Stimulated activated CD4-positive, alpha-beta T cell treated with anti-CD3 and anti-CD28 coated beads, TNF-alpha, amount 100 ng/mL, for 48 hours (primary cell): ENCODE measurements at places on chromosomes 12 and 14.

DNA sequence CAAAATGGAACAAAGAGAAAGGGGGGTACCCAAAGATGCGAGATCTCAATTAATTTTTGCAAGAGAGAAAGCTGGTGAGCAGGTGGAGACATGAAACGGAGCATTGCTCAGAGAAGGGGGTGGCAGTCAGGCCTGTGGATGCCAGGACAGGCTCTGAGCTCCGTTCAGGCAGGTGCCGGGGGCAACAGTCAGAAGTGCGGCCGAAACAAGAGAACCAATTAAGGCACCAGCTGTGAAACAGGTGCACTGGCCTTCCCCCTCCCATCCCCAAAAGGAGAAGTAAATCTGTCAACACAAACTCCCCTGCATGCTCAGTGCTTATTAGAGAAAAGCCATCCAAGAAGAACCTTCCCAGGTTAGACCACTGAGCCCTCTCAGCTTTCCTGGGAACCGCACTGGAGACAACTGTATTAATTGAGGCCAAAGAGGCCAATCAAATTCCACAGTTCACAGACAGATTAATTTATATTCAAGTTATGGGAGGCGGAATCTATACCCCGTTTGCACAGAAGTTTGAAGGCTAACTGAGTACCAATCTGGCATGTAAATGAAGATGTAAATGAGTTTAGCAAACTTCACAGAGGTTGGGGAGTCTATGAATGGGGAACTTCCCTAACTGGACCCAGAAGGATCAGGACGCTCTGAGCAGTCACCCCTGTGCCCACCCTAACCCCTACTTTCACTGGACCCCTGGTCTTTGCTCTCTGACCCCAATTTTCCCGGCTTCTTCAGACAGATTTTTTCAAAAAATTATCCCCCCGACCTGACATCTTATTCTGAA, 20.9 kb downstream of the OAS2 start:
- DNase-seq = no peak

- DNase-seq = no peak
Measured at GRCh38 chr14:39755269-39755878, 323.1 kb upstream of the FBXO33 start.

- no peak for DNase-seq
Measured at GRCh38 chr12:124150168-124150567, 144.7 kb upstream of the RFLNA start.

DNA sequence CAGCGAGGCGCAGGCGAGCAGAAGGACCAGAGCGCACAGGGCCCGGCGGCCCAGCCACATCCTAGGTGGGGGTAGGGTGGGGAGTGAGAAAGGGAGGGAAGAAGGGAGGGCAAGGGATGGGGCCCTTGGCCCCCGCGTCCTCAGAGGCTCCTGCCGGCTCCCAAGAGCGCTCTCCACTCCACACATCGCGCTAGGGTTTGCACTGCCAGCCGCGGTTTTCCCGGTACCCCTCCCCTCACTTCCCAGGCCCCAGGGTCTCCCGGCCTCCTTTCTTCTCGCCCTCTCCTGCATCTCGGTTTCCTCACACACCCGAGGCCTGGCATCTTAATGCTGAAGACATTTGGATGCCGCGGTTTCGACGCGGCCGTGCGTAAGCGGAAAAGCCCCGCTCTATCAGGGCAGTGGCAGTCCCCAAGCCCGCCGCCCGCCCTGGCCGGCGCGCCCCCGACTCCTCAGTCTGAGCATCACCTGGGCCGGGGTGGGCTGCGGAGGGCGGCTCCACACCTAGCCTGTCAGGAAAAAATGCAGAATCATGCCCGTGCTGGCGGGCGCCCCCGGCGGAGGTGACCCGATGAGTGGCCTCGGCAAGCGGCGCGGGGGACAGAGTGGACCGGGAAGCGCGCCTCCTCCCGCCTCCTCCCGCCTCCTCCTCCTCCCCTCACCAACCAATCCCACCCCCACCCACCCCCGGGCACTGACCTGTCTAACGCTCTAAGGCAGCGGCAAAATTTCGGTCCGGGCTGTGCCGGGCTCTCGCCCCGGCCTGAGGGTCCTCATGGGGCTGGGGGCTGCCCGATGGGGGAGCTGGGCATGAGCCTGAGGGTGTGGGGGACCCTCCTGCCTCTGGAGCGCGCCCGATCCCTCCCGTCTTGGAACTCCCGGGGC, 686 bp downstream of the B4GALNT1 start:
- no peak for DNase-seq

GRCh38 chr14:33676135-33676566, 274.7 kb downstream of the EGLN3 start:
- no peak for DNase-seq

DNA sequence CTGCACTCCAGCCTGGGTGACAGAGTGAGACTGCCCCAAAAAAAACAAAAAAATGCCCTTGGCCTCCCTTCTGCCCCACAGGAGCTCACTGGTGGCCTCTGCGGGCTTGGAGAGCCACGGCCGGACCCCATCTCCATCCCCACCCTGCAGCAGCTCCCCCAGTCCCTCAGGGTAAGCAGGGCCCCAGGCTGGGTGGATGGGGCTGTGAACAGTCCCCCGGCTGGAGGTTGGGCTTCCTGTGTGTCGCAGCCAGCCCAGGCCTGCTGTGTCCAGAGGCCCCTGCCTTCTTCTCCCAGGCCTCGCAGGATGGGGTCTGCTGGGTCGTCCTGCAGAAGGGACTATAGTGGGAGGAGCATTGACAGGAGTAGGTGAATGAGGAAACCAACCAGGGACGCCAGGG, 15.4 kb upstream of the PUS1 start:
- no peak for DNase-seq

GRCh38 chr12:13135371-13136178, 32.1 kb upstream of the GSG1 start:
- DNase-seq = no peak

DNA sequence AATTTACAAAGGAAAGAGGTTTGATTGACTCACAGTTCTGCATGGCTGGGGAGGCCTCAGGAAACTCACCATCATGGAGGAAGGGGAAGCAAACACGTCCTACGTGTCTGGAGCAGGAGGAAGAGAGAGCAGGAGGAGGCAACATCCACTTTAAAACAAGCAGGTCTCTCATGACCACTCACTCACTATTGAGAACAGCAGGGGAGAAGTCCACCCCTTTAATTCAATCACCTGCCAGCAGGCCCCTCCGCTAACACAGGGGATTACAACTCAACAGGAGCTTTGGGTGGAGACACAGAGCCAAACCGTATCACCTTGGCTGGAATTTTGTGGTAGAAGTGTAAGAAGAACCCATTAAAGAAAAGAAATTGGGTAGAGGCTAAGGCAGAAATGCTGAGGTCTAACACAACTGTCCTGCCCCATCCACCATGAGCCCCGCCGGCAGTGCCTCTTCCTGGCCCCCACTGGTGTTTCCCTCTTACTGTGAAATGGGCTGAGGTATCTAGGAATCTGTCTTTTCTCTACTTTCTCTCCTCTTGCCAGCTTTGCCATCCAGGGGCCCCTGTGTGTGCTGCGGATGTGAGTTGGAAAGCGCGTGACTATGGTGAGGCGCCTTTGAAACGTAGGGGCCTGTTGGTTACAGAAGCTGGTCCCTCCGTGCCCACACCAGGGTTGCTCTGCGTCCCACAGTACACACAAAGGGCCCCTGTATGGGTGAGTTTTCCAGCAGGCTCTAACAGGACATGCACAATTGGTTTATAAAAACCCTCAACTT, 108.0 kb upstream of the TMEM132D start:
- no peak for DNase-seq

- no peak for DNase-seq
Measured at GRCh38 chr12:57455374-57456144, 452 bp downstream of the INHBE start.

- DNase-seq = peak; percentile 65
Measured at GRCh38 chr12:104682790-104683279, 226.1 kb downstream of the CHST11 start.

DNA sequence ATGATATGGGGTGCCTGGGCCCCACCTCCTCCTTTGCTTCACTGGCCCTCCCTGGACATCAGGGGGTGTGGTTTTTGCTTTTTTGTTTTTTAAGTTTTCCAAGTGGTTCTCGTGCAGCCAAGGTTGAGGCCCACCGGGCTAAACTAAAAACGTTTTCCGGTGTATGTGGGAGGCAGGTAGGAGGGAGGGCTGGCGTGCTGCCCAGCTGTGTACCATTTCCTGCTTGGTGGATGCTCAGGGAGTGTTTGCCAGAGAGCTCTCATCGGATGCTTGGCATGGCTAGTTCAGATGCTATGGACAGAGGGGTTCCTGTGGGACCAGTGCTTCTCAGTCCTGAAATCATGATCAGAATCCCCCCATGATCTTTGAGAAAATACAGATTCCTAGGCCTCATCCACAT, 246.4 kb downstream of the CACNA1C start:
- no peak for DNase-seq

GRCh38 chr12:104496336-104496735, 39.6 kb downstream of the CHST11 start:
- no peak for DNase-seq

GRCh38 chr12:28866715-28867503, 282.2 kb upstream of the FAR2 start:
- no peak for DNase-seq

- no peak for DNase-seq
Measured at GRCh38 chr12:118330421-118331018, 42.2 kb downstream of the TAOK3 start.

GRCh38 chr12:120813588-120814153, 88.0 kb downstream of the ACADS start:
- no peak for DNase-seq

DNA sequence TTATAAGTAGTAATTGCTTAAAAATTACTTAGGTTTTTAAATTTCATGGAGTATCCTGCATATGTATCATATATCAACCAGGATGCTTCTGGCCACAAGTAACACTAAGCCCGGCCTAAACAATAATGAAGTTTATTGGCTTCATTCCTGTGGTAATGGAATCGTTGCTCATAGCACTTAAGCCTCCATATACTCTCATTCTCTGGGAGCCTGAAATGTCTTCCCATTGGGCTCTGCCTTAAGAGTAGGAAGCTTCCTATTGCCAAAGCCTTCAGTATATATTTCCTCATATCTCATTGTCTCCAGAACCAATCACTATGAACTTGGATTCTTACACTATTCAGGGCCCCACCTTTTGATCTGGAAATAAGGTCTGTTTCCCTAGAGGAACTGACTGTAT, 83.8 kb upstream of the DNM1L start:
- DNase-seq = no peak

DNA sequence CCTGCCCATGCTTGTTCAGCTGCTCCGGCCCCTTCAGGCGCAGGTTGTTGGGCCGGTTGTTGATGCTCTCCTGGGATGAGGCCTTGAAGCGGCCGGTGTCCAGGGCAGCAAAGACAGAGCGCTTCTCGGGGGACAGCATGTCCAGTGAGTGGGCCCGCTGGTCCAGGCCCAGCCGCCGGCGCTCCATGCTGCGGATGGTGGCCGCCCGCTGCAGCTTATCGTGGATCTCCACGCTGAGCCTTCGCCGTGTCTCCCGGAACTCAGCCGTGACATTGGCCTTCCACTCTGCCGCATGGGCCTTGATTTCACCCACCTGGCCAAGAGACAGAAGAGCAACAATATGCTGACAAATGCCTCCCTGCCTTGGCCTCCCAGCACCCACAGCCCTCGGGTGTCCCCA, 137.2 kb downstream of the KCNK10 start:
- DNase-seq = no peak

- DNase-seq = no peak
Measured at GRCh38 chr12:30980955-30981662, 54.6 kb downstream of the TSPAN11 start.

DNA sequence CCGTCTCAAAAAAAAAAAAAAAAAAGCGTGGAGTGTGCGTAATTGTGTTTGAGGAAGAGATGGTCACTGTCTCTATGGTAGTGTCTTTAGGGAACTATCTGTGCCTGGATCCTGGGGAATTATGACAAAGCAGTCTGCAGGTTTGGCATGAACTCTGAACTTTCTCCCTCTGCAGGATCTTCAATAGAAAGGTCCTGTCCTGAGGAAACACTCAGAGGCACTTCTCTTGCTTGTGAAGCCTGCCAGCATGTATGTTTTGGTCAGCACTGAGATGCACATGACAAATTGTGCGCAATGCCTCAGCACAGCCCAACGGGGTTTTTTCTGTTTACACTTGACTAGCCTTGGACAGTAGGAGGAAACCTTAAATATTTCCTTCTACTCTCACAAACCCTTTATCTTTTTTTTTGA, 46.6 kb downstream of the ATF7 start:
- no peak for DNase-seq

DNA sequence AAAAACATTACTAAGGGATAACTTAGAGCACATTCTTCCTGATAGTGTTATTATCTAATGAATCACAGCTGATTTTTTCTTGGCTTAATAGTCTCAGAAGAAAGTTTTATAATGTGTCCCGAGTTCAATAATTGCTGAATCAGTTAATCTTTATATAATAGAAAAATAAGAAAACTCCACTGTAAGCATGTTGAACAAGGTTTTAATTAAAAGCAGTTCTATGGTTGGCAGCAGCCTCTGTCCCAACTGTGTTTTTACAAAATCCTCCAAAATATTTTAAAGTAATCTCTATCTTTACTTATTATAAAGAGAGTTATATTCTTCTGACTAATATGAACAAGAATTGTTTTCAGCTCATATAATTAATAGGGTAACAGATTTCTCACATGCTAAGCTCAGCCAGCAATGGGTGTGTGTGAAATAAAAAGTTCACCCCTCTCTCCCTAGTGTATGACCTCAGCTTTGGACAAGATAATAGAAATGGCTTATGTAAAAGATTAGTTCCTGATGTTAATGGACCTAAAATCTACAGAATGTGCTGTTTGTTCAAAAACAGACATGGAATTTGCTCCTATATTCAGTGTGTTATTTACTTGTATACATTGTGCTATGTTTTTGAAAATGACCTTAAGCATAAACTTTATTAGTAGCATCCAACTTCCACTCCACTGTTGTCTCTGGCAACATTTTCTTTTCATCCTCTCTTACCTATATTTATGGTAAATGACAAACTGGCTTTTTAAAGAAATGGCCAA, 67.1 kb upstream of the DCN start:
- DNase-seq = no peak

DNA sequence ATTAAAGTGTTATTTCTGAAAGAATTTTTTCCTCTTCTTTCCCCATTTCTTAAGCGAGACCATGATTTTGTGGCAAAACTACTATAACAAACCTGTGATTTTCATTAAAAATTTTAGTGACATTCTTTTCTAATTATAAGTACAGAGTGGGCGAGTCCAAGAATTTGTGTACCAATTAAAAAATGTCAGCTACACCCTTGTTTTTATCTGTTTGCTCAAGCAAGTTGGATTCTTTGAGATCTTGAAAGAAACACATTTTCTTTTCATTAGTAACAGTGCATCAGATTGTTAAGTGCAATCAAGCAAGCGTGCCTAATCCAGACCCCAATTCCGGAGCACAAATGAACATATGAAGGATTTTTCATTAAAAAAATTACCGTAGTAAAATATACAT, 338.8 kb upstream of the DDHD1 start:
- DNase-seq = no peak

GRCh38 chr14:41062826-41063225, 543.9 kb upstream of the LRFN5 start:
- DNase-seq = no peak

GRCh38 chr14:104894331-104895206, 29.5 kb downstream of the CEP170B start:
- no peak for DNase-seq

GRCh38 chr12:108482717-108483212, 32.3 kb upstream of the FICD start:
- DNase-seq = no peak

- no peak for DNase-seq
Measured at GRCh38 chr12:86948851-86949250, 692.7 kb upstream of the MGAT4C start.

- DNase-seq = no peak
Measured at GRCh38 chr14:54172562-54172961, 215.9 kb upstream of the BMP4 start.

- no peak for DNase-seq
Measured at GRCh38 chr12:91278126-91278525, 95.5 kb upstream of the DCN start.
